DMS 273 treated with DMSO at 0.1 percent for 48 hours (cell line): ENCODE measurements at places on chromosomes 3 and 15.

DNA sequence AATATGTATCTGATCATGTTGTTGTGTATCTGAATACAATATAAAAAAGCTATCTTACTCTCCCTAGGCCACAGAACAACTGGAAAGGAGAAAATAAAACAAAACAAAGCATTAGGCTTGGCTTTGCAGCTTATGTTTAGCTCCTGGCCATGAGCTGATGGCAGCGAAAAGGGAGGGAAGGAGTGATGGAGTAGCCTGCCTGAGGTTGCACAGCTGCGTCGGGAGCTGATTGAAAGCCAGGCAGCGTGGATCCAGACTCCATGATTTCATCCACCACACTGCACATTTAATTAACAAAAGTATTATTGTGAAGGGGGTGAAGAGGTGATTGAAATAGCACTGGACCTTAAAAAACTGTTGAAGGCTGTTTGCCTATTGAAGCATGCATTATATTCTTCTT lies 212.2 kb downstream of the GABRG3 start:
- DNase-seq = no peak

DNA sequence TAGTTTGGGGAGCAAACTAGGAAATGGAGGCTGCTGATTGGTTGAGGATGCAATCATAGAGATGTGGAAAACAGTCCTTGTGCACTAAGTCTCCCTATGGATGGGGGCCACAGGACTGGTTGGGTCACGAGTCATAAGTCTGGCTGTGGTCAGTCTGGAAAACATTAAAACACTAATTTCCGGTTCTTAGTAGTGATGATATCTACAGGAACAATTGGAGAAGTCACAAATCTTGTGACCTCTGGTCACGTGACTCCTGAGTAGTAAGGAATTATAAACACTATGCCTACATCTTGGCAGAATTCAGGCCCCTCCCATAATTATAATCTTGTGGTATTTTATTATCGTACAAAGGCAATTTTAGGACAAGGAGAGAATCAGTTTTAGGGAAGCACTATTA lies 317.3 kb upstream of the ARPP21 start:
- DNase-seq = no peak

DNA sequence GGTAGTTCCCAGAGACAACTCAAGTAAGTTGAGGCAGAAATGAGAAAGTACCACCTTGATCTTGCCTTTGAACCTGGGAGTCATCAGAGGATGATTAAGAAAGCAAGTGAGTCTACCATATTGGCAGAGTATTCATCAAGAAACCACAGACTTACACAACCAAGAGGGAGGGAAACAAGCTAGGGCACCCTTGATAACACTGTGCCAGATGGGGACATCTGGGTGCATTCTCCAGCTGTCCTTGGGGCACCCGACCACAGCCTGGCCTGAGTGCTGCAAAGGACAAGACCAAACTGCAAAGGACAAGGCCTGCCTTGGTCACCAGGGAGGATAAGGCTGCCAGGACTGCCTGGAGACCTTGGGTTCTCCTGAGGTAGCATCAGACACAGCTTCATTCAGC lies 553.6 kb downstream of the EPHB1 start:
- DNase-seq = no peak

DNA sequence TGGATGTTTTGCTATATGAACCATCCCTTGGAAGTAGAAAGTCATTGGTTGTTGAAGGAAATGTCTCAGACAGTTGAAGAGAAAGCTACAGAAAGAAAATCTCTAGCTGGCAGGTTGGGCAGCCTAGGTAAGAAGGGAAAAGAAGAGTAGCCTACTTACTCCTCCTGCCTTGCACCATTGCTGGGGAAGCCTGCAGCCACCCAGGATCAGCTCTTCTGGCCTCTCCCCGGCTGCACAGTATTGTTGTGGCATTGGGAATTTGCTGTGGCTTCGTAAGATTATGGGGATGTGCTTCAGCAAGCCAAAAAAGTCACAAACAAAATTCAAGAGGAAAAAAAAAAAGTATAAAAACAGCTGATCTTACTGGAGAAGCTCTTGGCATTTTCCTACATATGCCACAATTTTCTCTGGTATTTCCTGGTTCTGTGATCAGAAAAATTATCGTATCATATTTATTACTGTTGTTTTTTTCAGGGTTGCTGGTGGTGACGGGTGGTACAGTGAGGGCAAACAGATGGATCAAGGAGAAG lies 154.2 kb downstream of the TIGIT start:
- no peak for DNase-seq

- peak; percentile 14 for DNase-seq
Measured at GRCh38 chr15:89361451-89362202, 27.0 kb upstream of the POLG start.

GRCh38 chr3:112642912-112643506 lies 2.1 kb upstream of the CCDC80 start:
- peak; percentile 70 for DNase-seq

DNA sequence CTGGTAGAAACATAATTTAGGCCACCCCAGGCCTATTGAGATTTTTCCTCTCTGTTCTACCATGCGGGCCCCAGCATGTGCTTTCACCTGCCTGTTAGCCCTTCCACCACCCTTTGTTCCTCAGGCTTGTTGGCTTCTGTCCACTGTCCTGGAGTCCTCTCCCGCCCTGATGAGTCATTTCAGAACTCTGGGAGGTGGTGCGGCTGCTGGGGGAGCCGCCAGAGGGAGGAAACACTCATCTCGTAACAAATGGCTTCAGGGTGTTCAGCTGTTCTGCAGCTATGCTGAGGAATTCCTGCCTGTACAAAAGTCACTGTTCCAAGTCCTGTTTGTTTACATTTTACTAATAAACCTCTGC lies 36.3 kb downstream of the LRTM1 start:
- DNase-seq = peak; percentile 14

DNA sequence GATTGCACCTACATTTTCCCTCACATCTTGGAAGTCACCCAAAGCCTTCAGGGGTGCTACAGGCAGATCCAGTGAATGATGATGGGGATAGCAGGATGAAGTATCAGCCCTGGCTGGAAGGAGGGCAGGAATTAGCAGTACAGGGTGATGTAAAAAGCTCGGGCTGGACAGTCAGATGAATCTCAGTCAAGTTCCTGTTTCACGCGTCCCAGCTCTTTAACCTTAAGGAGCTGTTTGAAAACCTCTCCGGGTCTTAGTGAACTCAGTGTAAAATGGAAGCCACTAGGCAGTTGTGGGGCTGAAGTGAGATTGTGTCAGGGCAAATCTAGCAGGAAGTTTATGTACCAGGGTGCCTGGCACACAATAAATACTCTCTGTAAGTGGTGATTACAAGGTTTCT lies 166.4 kb upstream of the PROK2 start:
- no peak for DNase-seq

DNA sequence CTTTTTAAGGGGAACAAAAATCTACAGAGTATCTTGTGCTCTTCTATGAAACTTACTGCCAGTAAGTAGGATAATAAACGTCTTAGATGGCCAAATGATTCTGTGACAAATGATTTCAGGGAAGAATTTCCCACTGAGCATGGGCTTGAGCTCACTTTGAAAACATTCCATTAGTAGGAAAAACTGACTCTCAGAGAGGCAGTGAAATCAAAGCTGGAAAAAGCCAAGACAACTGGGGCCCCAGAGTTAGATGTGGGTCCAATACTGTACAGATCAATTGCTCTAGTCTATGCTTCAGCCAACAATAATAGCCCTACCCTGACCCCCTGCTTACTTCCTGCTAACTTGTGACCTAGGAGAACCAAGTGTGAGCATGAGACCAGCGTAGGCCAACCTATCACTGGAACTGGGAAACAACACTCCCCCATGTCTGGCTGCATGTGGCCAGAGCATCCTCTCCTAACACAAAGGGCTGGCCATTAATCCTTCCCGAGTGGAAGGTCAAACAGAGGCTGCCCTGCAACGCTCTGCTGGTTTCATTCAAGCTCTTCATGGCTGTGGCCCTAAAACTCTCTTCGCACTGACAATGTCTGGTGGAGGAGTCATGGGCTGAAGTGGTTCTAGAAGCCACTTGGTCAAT lies 68.8 kb downstream of the FOXB1 start:
- no peak for DNase-seq
